ENCODE measurements at places on chromosomes 4 and X.

- no peak for DNase-seq
Measured at GRCh38 chr4:184193556-184194525, 23.8 kb downstream of the ENPP6 start.

- DNase-seq = no peak
Measured at GRCh38 chrX:128396601-128397000, 344.4 kb upstream of the ACTRT1 start.

DNA sequence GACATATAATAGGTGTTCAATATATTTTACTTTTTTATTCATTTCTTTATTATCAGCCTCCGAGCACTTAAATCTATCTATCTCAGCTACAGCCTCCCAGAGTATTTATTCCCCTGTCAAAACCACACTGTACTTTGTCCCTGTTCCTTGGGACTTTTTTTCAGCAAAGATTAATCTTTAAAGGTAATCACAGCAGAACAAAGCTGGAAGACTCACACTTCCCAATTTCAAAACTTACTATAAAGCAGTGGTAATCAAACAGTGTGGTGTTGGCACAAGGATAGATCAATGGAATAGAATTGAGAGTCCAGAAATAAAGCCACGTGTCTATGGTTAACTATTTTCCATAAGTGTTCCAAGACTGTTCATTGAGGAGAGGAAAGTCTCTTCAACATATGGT is 59.7 kb downstream of the KLHL13 start:
- DNase-seq = no peak

DNA sequence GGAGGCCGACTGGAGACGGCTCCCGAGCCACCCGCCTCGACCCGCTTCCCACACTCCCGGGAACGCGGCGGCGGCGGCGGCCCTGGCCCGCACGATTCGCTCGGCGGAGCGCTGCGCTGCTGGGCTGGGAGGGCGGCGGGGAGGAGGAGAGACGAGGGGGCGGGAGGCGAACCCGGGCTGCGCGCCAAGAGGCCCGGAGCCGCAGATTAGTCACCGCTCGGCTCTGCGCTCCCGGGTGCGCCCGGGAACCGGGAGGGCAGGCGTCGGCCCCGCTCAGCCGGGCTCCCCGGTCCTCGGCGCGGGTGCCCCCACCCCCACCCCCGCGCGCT is 11.2 kb upstream of the BCOR start:
- no peak for DNase-seq

GRCh38 chr4:23931489-23931830 is 41.6 kb upstream of the PPARGC1A start:
- DNase-seq = no peak

- DNase-seq = no peak
Measured at GRCh38 chr4:108825737-108826136, 62.9 kb upstream of the ETNPPL start.

DNA sequence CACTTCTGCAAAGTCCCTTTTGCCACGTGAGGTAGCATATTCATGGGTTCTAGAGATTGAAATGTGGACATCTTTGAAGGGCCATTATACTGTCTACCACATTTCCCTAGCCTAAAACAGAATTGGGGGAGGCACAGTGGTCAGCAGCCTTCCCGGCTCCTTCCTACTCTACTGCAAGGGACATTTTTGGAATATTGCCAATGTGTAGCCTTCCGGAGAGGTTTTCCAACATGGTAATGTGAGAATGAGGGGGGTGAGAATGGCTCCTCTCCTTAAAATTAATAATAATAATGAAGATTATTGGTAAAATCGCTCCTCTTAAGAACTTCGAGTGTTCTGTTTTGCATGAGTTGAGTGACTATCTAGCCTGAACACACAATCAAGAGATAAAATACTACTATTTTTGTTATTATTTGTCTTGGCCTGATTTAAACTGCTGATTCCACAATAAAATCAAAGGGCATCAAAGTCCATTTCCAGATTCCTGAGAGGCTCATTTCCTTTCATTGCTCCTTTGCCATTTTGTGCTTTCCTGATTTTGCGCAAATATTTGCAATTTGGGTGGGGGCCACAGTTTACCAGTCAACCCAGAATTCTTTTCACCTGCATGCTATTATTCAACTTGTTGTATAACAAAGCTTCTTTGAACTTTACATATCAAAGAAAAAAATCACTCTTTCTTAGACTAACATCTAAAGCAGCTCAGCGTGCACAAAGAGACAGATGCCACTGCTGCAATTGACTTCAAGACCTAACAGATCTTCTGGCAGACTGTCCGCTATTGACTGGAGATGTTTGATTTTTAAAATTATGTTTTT is 27.0 kb upstream of the TSPAN5 start:
- DNase-seq = no peak

DNA sequence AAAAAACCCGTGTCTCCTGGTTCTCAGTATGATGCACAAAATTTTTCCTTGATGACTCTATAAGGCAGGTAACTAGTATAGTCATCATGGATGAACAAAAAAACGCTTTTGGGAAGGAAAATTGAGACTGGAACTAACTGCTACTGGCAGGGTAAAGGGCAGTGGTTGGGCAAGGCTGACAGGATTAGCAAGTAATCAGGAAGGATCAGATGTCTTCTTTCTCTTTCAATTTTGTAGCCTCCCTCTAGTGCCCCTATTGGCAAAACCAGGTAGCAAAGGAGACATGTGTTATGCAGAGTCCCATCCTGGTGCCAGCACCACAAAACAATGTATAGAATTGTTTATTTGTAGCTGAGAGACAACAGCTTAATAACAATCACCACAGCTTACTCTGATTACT is 12.8 kb upstream of the SLITRK4 start:
- no peak for DNase-seq

- DNase-seq = no peak
Measured at GRCh38 chrX:143472347-143472938, 44.8 kb downstream of the SPANXN3 start.

- DNase-seq = no peak
Measured at GRCh38 chrX:78540171-78540570, 119.0 kb downstream of the RTL3 start.

DNA sequence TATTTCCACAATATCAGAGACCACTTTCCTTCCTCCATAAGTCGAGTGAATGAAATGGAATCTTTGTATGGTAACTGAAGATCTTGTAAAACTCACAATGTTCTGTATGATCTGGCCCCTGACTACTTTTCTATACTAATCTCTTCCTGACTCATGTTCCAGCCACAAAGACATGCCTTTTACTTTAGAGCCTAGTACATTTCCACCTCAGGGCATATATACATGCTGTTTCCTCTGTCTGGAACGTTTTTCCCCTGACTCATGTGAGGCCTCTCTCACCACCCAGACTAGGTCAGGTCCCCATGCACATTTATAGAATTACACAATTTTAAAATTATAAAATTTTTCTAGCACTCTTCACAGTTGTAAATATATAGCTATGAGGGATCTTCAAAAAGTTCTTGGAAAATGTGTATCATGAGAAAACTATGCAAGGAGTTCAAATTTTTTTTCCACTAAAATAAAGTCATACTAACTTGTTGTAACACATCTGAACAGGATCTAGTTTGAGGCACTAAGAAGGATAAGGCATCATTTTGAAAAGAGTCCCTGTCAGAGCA is 208.8 kb downstream of the SH2D1A start:
- DNase-seq = no peak

GRCh38 chr4:22999419-22999818 is 306.7 kb downstream of the GBA3 start:
- DNase-seq = no peak

GRCh38 chr4:88937081-88937480 is 119.9 kb downstream of the FAM13A start:
- no peak for DNase-seq

- no peak for DNase-seq
Measured at GRCh38 chr4:38582445-38582844, 81.6 kb upstream of the KLF3 start.

DNA sequence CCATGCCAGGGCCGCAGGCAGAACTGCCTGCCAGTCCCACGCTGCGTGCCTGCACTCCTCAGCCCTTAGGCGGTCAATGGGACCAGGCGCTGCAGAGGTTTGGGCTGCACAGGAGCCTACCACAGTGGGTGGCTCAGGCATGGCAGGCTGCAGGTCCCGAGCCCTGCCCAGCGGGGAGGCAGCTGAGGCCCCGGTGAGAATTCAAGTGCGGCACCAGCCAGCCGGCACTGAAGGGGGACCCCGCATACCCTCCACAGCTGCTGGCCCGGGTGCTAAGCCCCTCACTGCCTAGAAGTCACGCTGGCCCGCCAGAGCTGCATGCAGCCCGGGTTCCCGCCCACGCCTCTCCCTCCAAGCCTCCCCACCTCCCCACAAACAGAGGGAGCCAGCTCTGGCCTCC is 302.5 kb upstream of the UGT8 start:
- DNase-seq = no peak

GRCh38 chr4:140186651-140187315 is 32.8 kb upstream of the MAML3 start:
- no peak for DNase-seq

GRCh38 chr4:52945326-52945898 is 83.3 kb downstream of the RASL11B start:
- DNase-seq = no peak
